Stimulated activated CD8-positive, alpha-beta memory T cell treated with anti-CD3 and anti-CD28 coated beads, Interleukin-2, amount 100 ng/mL, for 1 hour (primary cell): ENCODE measurements at places on chromosomes 2 and 18.

GRCh38 chr2:64330281-64331113 is 123.5 kb upstream of the LGALSL start:
- peak; percentile 67 for DNase-seq

DNA sequence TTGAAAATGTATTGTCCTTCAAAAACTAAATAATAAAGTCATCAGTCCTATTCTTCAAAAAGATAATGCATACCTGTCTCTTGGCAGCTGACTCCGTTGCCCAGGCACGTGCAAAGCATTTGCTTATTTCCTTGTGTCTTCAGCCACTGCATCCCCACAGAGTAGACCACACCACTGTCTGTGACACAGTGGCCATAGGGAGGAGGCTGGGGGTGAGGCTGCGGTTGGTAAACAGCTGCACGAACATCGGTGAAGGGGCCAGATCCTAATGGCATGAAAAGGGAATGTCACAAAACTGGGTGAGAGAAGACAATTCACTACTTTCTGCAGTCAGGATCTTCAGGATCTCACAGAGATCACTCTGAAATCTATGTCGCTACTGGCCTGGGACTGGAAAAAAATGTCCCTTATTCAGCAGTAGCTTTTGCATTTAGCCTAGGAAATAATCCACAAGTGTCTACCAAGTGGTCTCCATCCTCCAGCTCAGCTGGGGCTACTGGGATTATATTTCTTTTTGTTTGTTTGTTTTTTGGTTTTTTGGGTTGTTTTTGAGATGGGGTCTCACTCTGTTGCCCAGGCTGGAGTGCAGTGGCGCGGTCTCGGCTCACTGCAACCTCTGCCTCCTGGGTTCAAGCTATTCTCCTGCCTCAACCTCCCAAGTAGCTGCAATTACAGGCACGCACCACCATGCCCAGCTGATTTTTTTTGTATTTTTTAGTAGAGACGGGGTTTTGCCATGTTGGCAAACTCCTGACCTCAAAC is 10.7 kb downstream of the FN1 start:
- DNase-seq: no peak

DNA sequence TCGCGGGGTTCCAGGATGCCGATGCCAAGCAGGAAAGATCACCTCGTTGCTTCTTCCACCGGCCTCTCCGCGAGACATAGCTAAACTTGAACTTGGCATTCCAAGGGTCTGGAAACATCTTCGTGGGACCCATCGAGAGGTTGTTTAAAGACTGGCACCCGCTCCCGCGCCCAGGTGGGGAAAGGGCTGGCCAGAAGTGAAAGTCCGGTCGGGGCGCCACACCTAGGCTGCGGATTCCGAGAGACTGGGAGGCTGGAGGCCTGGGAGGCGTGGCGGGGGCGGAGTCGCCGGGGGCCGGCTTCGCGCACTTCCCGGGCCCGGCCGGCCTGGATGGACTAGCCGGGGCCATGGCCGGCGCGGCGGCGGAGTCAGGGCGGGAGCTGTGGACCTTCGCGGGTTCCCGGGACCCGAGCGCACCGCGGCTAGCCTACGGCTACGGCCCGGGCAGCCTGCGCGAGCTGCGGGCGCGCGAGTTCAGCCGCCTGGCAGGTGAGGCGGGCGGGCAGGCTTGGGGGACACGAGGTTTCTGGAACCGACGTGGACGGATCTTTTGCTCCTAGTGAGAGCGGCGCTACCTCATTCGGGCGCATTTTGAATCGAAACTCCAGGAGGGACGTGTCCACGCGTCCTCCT is at the start of gene MOCOS:
Gene MOCOS (plus strand): TSS at position 305 of the 633 bp plus-strand sequence. CDS start 43 bp downstream, at position 348.
- DNase-seq: peak; percentile 10

GRCh38 chr2:46704593-46704992 is 211.0 kb downstream of the MCFD2 start:
- DNase-seq: no peak

- no peak for DNase-seq
These were observed 47.6 kb upstream of the ZFP36L2 start for GRCh38 chr2:43274055-43274454.

DNA sequence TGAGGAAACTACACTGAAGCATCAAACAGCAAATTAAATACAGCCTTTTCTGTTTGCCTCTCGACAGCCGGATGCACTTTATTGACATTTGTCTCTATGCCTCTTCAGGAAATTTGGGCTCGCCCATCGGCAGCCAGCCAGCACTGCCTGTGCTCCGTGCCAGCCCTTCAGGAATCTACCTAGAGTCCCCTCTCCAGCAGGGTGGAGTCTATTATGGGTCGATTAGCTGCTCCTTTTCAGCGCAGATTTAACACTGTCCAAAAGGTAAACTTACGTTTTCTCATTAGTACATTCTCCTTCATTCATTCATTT is 91.5 kb downstream of the MYCN start:
- DNase-seq: no peak

GRCh38 chr18:58315041-58315440 is 271.0 kb downstream of the NEDD4L start:
- no peak for DNase-seq

DNA sequence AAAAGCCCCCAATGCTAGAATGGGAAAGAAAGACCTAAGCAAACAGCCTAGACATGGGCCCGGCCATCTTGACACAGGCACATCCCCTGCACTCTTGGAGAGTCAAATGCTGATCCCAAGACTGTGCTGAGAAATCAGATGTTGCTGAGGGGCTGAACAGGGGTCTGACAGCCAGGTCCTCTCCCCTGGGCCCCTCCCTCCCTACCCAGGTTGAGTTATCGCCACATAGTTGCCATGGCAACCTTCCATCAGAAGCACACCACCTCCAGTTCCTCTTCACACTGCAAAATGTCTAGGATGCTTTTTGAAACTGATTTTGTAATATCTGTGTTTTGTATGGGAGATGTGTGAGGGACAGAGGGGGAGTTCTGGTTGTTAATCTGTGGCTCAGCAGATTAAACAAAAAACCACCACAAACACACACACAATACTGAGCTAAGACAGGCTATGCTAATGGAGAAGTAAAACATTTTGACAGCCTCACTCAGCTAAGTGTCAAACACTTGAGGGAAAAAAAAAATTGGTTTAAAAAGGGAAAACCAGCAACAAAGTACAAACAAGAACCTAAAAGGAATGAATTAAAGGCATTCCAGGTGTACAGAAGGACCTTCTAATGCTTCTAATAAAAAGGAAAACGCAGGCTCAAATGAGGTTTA is 88.2 kb downstream of the TMEM163 start:
- no peak for DNase-seq

- DNase-seq: no peak
These were observed 247.4 kb downstream of the XIRP2 start for GRCh38 chr2:167135706-167136105.

DNA sequence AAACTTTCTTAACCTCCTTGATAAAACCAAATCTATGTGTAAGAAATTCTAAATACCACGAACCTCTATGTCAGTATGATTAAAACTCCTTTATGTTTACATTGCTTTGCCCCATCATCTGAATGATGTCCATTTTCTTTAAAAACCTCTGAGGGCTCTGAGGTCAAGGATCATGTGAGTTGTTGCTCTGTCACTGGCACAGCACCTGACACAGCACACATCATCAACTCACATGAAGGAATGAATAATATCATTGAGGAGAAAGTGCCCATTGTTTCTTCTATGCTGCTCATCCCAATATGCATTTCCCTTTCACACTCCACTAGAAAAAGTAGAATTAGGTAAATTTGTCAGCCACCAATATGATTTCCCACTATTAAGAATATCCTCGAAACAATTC is 1178.7 kb upstream of the NRXN1 start:
- DNase-seq: no peak

GRCh38 chr18:47928466-47928865 is 2.0 kb downstream of the SMAD2 start:
- DNase-seq: no peak

DNA sequence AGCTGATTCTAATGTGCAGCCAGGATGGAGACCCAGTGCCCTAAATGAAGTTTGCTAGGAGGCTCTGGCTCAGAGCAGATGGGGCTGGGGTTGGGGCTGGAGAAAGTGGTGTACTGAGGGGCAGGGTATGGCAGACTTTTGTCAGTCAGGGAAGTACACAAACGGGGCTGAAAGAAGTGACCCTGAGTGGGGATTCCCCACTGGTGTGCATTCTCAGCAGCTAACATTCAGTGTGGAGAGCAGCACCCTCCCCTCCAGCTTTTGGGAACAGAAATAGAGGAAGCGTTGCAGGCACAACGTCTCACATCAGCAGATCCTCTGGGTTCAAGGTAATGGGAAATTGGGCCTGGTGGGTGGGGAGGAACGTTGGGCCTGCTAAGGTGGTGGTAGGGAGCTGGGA is 89.1 kb upstream of the GCFC2 start:
- DNase-seq: no peak

- DNase-seq: no peak
These were observed 194.4 kb downstream of the TMX3 start for GRCh38 chr18:68520406-68521075.

GRCh38 chr2:210198326-210198725 is 26.9 kb downstream of the ACADL start:
- no peak for DNase-seq

- DNase-seq: no peak
These were observed 55.9 kb downstream of the CACNB4 start for GRCh38 chr2:152042636-152043615.
